ENCODE measurements at places on chromosomes 1 and 21. TPM values are rescaled to one million over a fixed set of nuclear protein-coding genes. Genes with fewer than 3 reads are reported as not detected.
A peak's percentile ranks its signal among the peaks of the same experiment; 100 is the strongest.

DNA sequence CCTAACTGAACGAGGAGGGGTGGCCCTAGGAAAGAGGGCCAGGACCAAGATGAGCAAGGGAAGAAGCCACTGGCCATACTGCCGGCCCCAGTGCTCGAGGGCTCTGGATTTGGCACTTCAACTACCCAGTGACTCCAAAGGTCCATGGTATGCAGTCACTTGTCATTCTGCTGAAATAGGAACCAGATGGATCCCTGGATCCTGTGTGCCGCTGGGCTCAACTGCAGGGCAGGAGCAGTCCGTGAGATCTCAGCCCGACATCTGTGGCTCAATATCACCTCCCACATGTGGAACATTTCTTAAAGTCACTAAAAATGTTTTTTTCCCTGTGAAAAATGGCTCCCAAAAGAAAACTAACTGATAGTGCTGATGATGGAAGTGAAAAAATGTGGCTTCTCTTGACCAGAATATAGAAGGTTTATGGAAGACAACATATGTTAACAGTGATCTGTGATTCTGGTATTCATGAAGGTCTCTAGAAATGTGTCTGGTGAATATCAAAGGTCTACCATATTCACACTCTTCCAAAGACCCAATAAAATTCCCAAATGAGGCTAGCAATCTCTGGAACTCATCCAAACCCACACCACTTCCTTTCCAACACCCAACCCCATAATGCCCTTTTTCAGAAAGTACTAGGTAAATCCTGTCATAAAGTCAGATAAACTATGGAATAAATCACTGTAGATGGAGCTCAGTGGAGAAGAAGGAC is 24.1 kb downstream of the PAFAH2 start:
- H3K4me3 ChIP-seq, result no peak overlapping the region
- no peaks in the 10 kb centered on the region for H3K27me3 ChIP-seq
- H3K27ac ChIP-seq, result peak overlapping the region; percentile 14

DNA sequence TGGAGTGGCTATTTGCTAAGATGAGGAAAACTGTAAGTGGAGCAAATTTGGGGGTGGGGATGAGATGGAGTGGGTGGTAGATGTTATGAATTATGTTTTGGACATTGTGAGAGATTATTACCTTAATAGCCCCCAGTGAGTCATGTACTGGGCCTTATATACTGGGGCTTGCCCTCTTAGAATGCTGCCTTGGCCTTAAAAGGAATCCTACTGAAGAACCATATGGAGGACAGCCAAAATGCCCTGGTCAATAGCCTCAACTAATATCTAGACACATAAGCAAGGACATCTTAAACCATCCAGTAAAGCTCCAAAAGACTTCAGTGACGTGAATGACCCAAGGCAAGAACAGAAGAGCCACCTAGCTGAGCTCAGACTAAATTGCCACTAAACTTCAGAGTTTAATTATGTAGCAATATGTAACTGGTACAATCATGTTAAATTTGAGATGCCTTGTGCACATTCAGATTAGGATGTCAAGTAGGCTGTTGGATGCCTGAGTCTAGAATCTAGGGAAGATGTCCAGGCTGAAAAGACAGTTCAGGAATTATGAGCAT is 13.9 kb upstream of the IGSF3 start:
- no peak overlapping the region for H3K27ac ChIP-seq
- DNase-seq, result no peak
- H3K4me1 ChIP-seq, result no peaks in the 10 kb centered on the region

- no peaks in the 10 kb centered on the region for H3K4me1 ChIP-seq
- H3K36me3 ChIP-seq, result peaks cover 19% of the 10 kb centered on the region
- H3K27ac ChIP-seq, result no peak overlapping the region
- no peak overlapping the region for H3K4me3 ChIP-seq
- DNase-seq, result no peak
Observed at GRCh38 chr1:93865253-93865652, 13.8 kb downstream of the DNTTIP2 start.

- DNase-seq, result no peak
- H3K4me3 ChIP-seq, result no peak overlapping the region
- no peak overlapping the region for H3K27ac ChIP-seq
- H3K27me3 ChIP-seq, result no peaks in the 10 kb centered on the region
- no peaks in the 10 kb centered on the region for H3K36me3 ChIP-seq
Observed at GRCh38 chr1:182147136-182147820, 85.8 kb upstream of the ZNF648 start.

DNA sequence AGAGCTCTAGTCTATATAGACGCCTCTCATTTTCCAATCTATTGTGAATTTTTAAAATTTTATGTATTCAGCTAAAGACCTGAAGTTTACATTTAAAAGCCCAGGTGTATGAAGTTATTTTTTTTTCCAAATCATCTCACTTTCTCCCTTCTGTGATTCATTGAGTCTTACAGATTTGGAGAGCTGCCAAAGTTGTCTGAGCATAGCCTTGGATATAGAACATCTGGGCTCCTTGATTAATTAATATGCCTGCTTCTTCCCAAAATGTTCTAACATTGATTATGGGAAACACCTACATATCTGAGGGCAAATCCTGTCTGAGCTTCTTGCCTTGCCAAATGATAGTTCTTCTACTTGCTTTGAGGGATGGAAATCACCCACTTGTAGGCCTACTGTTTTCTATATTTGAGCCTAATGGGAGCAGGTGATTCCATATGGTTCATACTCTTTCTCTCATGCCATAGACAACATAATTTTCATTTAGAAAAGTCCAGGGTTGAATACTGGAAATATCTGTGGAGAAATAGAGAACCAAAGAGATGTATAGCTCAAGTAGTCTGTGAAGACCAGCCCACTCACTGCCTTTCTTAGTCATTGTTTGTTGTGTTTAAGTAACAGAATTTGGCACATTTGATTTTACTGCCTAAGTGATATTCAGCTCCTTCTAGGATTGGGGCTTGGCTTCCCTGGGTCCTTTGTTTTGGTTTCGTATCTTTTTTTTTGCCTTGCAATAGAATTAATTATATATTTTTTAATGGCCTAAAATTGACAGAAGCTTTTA is 46.2 kb downstream of the MACF1 start:
- H3K27me3 ChIP-seq, result no peaks in the 10 kb centered on the region
- no peak overlapping the region for H3K4me3 ChIP-seq
- peak overlapping the region; percentile 67 for H3K27ac ChIP-seq
- no peak for DNase-seq

DNA sequence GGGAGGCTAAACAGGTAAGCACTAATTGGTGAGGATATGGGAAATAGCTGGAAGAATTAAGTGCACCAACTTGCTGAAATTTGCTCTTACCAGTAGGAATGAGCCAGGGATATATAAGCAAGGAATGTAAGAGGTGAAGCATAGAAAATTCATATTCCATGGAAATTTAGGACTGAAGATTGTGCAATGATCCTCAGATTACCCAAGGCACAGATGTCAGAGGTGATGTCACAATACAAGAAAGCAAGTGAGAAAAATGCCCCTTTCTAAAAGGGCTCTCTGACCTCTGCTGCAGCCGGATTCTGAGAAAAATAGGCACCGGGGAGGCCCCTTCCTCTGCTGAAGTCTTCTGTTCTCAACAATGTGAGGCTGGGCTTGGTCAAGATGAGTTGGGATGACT is 112.3 kb upstream of the ZNF678 start:
- DNase-seq, result no peak
- H3K27ac ChIP-seq, result no peak overlapping the region
- H3K4me3 ChIP-seq, result no peak overlapping the region
- H3K4me1 ChIP-seq, result no peaks in the 10 kb centered on the region
- peaks cover 49% of the 10 kb centered on the region for H3K27me3 ChIP-seq

DNA sequence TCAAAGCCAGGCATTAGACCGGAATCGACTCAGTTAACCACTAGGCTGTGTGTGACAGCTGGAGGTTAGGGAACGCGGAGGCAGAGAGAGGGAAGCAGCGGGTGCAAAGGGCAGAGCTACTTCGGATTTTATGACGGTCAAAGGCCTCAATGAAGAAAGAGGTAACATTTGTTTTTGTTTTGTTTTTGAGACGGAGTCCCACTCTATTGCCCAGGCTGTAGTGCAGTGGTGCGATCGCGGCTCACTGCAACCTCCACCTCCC is 276.8 kb upstream of the GREM2 start:
- H3K27me3 ChIP-seq, result no peaks in the 10 kb centered on the region
- no peaks in the 10 kb centered on the region for H3K36me3 ChIP-seq
- DNase-seq, result no peak
- H3K4me3 ChIP-seq, result no peak overlapping the region
- H3K27ac ChIP-seq, result no peak overlapping the region
- H3K4me1 ChIP-seq, result no peaks in the 10 kb centered on the region

DNA sequence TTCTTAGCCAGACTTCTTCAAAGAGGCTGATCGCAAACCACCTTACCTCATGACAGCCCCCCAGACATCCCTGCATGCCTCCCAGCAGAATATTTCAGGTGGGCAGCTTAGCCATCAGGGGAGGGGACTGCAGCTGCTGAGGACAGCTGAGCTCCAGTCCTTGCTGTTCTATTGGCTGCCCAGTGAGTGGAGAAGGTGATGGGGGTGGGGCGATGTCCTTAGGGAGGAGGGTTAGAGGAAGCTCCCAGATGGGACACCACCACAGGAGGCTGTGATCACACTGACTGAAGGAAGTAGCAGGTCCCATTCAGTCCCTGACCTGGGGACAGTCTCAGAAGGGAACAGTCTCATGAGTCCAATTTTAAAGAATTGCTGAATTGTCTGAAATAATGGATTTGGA is 38.3 kb downstream of the GJA5 start:
- peaks cover 5% of the 10 kb centered on the region for H3K36me3 ChIP-seq
- no peaks in the 10 kb centered on the region for H3K4me1 ChIP-seq
- DNase-seq, result no peak
- H3K4me3 ChIP-seq, result no peak overlapping the region
- no peak overlapping the region for H3K27ac ChIP-seq

GRCh38 chr1:18681423-18681835 is 50.8 kb downstream of the PAX7 start:
- no peak overlapping the region for H3K4me3 ChIP-seq
- H3K27me3 ChIP-seq, result peaks cover 6% of the 10 kb centered on the region
- no peak overlapping the region for H3K27ac ChIP-seq
- DNase-seq, result no peak
- no peaks in the 10 kb centered on the region for H3K36me3 ChIP-seq

GRCh38 chr1:19169642-19170041 is 40.4 kb downstream of the UBR4 start:
- peak overlapping the region; percentile 51 for H3K4me3 ChIP-seq
- H3K27me3 ChIP-seq, result no peaks in the 10 kb centered on the region
- peaks cover 31% of the 10 kb centered on the region for H3K4me1 ChIP-seq
- DNase-seq, result no peak
- peaks cover 17% of the 10 kb centered on the region for H3K36me3 ChIP-seq

GRCh38 chr1:156711011-156711817 is 5.8 kb upstream of the CRABP2 start:
- peaks cover 13% of the 10 kb centered on the region for H3K27me3 ChIP-seq
- no peak overlapping the region for H3K27ac ChIP-seq
- no peak for DNase-seq
- no peak overlapping the region for H3K4me3 ChIP-seq

GRCh38 chr1:40932006-40932405 is 47.5 kb upstream of the CTPS1 start:
- H3K36me3 ChIP-seq, result no peaks in the 10 kb centered on the region
- H3K27me3 ChIP-seq, result peaks cover 19% of the 10 kb centered on the region
- H3K4me1 ChIP-seq, result no peaks in the 10 kb centered on the region
- H3K4me3 ChIP-seq, result no peak overlapping the region

DNA sequence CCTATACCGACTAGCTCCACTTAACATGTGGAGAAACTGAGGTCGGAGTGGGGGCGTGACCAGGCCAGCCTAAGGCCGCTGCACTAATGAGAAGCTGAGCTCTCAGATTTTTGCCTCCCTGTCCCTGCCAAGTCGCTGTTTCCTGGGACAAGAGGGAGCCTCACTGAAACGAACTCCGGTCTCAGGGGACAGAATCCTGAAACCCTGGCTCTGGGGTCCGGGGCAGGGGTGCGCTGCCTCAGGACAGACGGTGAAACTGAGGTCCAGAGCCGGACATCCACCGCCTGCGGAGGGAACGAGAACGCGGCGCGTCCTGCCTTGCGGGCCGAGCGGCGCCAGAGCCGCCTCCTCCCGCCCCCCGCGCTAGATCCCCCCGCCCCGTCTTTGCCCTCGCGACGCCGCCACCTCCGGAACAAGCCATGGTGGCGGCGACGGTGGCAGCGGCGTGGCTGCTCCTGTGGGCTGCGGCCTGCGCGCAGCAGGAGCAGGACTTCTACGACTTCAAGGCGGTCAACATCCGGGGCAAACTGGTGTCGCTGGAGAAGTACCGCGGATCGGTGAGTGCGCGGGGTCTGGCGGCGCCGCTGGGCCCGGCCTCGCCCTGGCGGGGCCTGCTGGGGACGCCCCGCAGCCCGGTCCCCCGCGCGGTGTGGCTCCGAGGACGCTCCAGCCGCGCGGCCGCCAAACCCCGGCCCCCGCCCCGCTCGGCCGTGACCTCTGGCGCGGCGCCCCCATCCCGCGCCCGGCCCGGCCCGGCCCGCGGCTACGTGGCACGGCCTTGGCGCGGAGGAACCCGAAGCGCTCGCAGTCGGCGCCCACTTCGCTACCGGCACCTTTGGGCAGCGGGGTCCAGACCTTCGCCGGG is at the start of gene GPX7:
Gene GPX7, plus strand, starts transcription at position 381 of the 865 bp plus-strand sequence. Its CDS starts 39 bp downstream, at position 420.
- H3K27me3 ChIP-seq, result no peaks in the 10 kb centered on the region
- H3K4me1 ChIP-seq, result peaks cover 52% of the 10 kb centered on the region
- peak; percentile 76 for DNase-seq

DNA sequence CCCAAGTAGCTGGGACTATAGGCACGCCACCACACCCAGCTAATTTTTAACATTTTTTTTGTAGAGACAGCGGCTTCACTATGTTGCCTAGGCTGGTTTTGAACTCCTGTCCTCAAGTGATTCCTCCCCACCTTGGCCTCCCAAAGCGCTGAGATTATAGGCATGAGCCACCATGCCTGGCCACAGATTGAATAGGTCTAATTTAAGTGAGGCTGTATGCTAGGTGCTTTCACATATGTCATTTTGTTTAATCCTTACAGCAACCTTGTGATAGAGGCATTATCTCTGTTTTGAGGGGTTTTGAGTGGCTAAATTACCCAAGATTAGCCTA is 7.2 kb downstream of the INTS3 start:
- H3K27ac ChIP-seq, result no peak overlapping the region
- H3K4me1 ChIP-seq, result peaks cover 36% of the 10 kb centered on the region

DNA sequence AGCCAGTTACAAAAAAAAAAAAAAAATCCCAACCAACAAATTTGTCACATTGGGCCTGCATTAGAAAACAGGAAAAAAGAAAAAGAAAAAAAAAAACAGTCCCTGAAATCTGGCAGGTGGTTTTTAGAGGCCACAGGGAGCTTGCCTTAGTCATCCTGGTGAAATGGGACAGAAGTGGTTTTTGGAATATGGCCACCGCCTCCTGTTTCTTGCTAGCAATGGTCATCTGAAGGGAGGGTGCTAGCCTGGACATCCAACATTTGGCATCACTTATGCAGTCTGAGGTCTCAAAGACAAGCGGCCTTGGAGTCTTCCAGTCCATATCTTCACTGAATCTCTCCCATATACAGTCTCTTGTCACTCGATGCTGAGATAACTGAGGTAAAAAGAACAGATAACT is 20.1 kb upstream of the NKAIN1 start:
- no peak overlapping the region for H3K27ac ChIP-seq
- peaks cover 20% of the 10 kb centered on the region for H3K36me3 ChIP-seq
- DNase-seq, result no peak

AK5 gene
- 4.4 TPM for total RNA-seq

OR2L5 gene
- total RNA-seq, result not detected

DOP1B gene
- total RNA-seq, result 20.1 TPM

PDE4B gene
- total RNA-seq, result 23.6 TPM

OXCT2 gene
- 2.9 TPM for total RNA-seq

ACTL8 gene
- not detected for total RNA-seq

Data from activated T-cell treated with anti-CD3 and anti-CD28 coated beads, Interleukin-2, amount 50 U/mL, for 72 hours (primary cell).